NCI-H2081 (cell line): ENCODE measurements at places on chromosomes 1 and 21.

DNA sequence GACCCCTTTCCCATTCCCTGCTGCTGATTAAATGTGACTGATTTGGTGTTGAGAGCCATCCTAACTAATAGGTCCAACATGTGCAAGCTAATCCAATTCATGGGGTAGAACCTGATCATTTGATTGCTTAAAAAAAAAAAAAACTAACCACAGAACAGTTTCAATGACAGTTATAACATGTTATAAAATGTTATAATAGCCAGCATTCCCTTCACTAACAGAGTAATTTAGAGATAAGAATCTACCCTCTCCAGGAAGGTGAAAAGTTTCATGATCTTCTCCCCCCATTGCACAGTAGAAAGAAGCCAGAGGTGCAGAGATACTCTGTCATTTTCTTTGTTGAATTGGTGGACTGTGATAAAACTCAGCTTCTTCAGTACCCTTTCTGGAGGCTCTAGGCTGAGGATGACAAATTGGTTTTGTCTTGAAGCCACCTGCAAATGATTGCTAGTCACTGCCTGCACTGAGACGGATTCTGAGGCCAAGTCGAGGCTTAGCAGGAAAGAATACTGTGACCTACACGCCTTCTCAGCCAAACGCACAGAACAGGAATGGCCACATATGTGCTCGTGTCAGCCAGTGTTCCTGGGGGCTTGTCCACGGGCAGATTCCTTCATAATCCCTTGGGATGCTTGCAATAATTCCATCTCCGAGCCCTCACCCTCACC, 215.7 kb upstream of the IRF2BP2 start:
- DNase-seq, result no peak

DNA sequence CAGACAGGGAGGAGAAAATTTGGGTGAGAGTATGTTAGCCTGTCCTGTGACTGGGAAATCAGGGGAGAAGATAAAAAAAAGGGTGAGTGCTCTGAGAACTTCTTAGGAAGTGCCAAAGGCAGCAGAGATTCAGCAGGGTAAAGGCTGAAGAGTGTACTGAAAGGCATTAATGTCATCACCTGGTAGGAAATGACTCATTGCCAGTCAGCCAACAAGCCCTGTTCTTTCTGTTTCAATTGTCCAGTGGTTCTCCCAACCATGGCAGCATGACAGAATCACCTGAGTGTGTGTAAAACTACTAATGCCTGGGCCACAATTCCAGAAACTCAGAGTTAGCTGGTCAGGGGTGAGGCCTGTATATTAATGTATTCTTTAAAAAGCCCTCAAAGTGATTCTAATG, 83.5 kb downstream of the INTS7 start:
- DNase-seq, result no peak

DNA sequence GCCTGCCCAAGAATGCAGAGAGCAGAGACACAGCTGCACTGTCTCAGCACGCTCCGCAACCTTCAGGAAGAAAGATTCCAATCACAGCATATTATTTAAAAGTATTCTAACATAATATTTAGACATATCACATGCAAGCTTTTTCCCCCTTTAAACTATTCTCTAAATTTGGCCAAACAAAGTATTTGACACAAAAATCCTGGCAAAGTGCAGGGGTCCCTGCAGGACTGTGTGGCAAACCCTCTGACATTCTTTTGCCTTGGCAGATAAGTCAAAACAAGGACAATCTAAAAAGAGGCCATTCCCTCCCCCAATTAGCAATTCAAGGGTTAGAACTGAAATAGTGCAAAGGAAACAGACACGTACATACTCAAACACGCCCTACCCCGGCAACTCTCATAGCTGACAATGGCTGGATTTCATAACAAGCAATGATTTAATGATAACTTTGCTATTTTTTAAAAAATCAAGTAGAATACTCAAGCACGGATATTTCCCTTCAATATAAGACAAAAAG, 225.3 kb downstream of the MRPL39 start:
- no peak for DNase-seq

GRCh38 chr1:244157731-244158438, 106.8 kb downstream of the ZBTB18 start:
- DNase-seq, result no peak

DNA sequence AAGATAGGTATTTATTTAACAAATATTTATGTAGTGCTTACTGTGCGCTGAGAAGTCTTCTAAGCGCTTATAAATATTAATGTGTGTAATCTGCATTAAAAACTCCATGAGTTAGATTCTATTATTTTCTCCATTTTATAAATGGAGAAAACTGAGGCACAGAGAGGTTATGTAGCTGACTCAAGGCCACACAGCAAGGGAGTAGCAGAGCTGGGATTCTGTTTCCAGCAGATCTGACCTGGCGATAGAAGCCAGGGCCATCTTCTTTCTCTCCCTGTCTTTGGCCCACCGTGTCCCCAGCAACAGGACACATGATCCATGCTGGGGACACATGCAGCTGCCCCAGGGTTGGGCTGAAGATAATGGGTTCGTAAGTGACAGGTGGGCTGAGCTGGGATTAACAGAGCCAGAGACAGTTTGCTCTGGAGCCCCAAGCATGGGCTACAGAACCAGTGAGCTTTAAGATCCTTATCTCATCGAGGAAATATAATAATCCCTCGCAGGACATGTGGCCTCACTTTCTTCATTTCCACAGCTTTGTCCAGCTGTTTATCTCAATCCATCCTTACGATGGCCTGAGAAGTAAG, 30.3 kb downstream of the IGSF21 start:
- no peak for DNase-seq

GRCh38 chr1:151729966-151730291, 8.6 kb downstream of the RIIAD1 start:
- no peak for DNase-seq

- no peak for DNase-seq
Measured at GRCh38 chr1:160874935-160875334, 10.0 kb downstream of the ITLN1 start.

GRCh38 chr1:87165177-87165576, 163.5 kb upstream of the LMO4 start:
- DNase-seq, result no peak

GRCh38 chr21:26293141-26293946, 122.8 kb upstream of the APP start:
- DNase-seq, result no peak

DNA sequence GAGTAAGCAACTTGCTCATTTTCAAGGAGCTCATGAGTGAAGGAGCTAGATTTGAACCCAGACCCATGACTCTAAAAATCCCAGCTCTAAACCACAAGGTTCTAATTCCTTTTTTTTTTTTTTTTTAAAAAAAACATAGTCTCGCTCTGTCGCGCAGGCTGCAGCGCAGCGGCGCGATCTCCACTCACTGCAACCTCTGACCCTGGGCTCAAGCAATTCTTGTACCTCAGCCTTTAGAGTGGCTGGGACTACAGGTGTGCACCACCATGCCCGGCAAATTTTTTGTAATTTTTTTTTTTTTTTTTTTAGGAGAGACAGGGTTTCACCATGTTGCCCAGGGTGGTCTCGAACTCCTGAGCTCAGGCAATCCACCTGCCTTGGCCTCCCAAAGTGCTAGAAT, 13.8 kb downstream of the SRSF4 start:
- DNase-seq, result no peak

DNA sequence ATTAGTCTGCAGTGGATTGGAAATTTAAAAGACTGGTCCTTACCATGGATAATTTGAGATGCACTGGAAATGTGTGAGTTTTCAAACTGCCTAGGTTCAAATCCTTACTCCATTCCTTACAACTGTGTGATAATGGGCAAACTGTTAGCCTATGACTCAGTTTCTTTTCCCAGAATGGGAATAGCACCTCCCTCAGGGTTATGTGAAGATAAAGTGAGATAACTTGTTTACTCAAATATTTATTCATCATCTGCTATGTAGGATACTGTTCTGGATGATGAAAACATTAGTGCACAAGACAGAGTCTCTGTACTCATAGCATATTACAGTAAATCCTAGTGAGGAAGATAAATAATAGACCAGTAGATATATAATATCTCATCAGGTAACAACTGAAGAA, 28.6 kb downstream of the LRIG2 start:
- no peak for DNase-seq
